ENCODE measurements at places on chromosomes 1 and 21.

DNA sequence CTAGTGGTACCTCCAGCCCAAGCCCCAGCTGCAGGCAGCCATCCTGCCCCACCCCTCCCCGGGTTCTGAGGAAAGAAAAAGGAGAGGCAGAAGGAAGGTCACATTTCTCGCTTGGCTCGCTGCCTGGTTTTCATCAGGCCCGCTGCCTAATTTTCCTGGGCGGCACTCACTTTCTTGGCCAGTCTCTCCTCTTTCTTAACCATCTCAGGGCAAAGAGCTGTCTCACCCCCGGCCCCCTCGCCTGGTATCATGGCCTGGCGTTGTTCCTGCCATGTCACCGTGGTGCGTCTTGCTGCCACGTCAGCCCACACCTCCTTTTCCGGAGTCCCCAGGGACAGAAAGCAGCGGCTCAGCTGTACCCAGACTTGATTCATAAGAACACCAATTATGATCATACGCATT is 26.6 kb upstream of the CASZ1 start:
- no peak for DNase-seq

GRCh38 chr1:81876901-81877733 is 76.4 kb downstream of the ADGRL2 start:
- DNase-seq, result no peak

GRCh38 chr1:12003762-12004161 is 15.5 kb upstream of the MIIP start:
- no peak for DNase-seq

- no peak for DNase-seq
These were observed 24.8 kb upstream of the EPS15 start for GRCh38 chr1:51543858-51544257.

Measured in NCI-H1417 treated with DMSO at 0.1 percent for 48 hours (cell line).